ENCODE measurements at places on chromosomes 4 and X.

GRCh38 chrX:41759817-41760216, 35.8 kb downstream of the GPR82 start:
- peak; percentile 15 for DNase-seq

DNA sequence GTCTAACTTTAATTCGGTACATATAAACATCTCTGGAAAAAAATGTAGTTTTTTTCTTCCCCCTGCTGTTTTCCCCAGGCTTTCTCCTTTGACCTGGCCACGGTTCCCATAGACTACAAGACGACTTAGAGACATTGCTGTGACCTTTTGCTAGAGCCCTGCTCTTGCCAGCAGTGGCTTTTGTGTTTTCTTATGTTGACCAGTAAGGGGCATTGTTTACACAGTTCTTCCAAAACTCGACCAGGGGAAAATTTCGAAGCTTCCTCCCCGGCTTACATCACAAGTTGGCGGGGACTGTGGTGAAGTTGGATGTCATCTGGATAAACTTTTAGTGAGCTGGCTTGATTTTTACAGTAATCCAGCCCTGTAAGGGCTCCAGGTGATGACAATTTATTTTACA, 9.3 kb downstream of the CCDC160 start:
- peak; percentile 63 for DNase-seq

DNA sequence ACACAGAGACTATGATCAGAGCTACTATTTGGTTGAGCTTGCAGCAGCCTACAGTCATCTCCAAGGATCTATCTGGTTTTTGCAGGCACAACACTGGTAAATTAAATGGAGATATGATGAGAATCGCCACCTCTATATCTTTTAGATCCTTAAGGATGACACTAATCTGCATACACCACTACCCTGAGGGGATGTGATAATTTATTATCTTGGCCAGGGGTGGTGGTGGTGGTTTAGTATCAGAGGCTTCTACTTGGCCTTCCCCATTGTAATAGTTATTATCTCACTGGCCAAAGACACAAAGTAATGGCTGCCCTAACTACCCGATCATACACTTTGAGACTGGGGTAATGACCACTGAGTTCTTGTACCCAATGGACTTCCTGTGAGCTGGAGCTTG, 21.2 kb downstream of the CCDC160 start:
- DNase-seq: no peak

- no peak for DNase-seq
Measured at GRCh38 chr4:67632492-67632891, 68.5 kb downstream of the UBA6 start.

DNA sequence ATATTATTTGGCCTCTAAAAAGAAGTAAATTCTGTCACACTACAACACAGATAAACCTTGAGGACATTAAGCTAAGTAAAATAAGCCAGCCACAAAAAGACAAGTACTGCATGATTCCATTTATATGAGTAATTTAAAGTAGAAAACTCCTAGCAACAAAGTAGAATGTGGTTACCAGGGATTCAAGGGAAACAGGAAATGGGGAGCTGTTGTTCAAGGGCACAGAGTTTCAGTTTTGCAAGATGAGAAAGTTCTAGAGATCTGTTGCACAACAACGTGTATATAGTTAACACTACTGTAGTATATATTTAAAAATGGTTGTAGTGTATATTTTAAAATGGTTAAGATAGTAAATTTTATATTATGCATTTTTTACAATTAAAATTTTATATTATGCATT, 25.4 kb downstream of the SEC31A start:
- no peak for DNase-seq

DNA sequence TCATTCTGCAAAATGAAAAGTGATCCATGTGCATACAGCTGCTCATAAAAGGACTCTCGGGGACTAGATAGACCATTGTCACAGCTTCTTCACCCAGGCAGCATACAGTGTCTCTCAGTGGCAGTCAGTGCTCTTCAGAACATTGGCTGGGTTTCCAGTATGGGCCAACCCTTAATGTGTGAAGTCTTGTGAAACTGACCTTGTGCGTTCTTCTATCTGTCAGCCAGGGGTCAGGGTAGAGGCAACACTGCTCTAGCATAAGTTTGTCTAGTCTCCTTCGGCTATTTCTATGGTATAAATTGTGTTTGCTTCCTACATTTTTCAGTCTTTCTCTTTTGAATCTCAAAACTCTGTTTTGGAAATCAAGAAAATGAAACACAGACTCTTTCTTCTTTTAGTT, 37.0 kb upstream of the SMIM31 start:
- DNase-seq: peak; percentile 23

GRCh38 chr4:8332038-8332857, 62.7 kb downstream of the HTRA3 start:
- no peak for DNase-seq

GRCh38 chr4:113844369-113844768, 82.8 kb upstream of the CAMK2D start:
- no peak for DNase-seq

- DNase-seq: peak; percentile 45
Measured at GRCh38 chr4:54063737-54064316, 578 bp downstream of the CHIC2 start.

DNA sequence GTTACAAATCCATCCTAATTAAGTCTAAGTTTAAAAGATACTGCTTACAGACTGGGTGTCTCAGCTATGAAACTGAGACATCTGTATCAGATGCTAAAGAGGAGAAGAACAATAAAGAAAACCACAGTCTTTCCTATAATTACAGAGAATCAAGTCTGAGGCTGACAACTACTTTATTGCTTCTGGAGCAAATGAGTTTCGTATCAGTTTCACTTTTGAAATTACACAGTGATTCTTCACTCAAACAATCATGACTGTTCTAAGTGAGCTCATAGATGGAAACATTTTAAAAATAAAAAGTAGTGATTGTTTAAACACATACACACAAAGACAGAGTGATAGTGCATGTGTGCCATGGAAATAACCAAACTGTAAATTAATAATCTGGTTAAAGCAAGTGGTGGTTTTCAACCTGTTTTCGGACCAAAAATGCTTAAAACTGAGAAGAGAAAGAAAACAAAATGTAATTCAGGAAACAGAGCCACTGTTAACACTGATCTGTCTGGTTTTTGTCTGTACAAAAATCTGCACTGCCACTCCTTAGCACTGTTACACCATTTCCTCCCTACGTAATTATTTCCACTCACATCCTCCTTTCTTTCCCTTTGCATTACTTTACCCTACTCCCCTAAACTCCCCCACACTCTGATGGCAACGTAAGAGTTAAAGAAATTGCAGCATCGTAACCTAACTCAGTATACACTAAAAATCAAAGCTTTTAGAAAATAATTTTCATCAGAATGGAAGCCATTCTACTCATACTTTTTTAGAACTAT, 12.5 kb downstream of the RFC1 start:
- DNase-seq: peak; percentile 52

DNA sequence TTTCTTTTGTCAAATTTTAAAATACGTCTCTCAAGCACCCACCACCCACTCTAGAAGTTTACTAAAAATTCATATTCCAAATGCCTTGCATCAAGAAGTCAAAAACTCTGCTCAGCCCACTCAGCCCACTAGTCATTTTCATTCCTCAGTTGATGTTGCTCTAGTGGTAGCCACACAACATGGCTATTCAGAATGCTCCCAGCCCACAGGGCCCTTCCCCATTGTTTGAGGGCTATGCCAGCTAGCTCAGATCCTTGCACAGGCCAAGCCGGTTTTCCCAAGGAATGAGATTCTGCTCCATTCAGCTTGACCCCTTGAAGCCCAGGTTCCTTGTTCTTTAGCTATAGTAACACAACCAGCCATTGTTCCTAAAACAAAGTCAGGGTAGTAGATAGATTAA, 297.5 kb upstream of the RASGEF1B start:
- no peak for DNase-seq

DNA sequence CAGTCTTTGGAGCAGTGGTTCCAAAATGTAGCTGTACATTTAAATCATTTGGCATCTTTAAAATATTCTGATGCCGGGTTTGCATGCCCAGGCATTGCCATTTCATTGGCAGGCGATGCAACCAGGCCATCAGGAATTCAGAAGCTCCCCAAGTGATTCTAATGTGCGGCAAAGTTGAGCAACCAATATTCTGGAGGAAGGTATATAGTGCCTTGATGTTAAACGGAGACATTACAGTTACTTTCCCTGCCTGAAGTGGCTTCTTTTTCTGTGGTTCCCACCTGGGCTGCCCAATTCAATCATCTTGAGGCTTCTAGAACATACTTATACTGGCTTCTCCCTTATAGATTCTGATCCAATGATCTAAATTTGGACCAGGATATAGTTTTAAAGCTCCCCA, 68.7 kb upstream of the PGM2 start:
- DNase-seq: no peak

- DNase-seq: no peak
Measured at GRCh38 chr4:149890531-149890930, 74.9 kb upstream of the IQCM start.

DNA sequence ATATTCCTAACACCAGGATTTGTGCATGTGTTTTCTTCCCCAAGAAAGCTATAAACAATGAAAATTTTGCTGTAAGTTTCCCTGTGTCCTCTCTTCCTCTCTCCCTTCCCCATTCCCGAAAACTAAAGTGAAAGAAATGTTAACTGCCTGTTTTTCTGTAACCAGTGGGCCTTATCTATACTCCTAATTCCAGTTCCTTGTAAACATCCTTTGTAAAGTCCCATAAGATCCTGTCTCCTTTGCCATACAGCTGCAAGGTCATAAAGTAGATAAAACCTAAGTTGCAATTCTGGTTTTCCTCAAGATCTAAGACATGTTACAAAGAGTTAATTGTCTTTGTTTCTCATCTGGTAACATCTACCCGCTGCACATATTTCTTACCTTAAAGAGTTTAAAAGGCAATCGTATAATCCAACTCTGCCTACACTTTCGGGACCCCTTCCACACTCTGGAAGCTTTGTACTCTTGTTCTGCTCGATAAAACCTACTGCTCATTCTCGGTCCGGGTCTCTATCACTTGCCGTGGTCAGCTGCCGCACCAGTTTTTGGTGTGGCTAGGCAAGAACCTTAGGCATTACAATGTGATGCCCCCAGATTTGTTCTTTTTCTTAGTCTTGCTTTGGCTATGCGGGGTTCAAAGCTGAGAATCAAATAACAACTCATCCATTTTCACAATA, 20.5 kb downstream of the UGT2B7 start:
- no peak for DNase-seq

Data from globus pallidus (tissue), 1 donor.